Stromal cell of bone marrow (primary cell): ENCODE measurements at places on chromosomes 1 and 21.
A peak's percentile ranks its signal among the peaks of the same experiment; 100 is the strongest.

DNA sequence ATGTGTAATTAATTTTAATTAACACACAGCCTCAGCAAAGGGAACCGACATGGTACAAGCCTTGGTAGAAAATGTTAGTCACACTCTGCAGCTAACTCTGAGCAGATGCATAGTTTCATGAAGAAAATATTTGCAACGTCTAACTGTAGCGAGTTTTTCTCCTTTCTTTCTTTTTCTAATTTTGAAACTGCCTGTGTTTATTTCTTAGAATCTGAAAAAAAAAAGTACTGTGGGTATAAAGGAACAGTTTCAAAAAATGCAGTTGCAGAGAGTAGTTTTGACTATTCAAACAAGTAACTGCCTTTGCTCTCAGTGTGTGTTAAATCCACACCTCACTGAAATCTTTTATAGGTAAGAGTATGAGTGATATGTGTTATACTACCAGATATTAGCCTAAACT lies 149.9 kb upstream of the C1orf105 start:
- no peak for DNase-seq

DNA sequence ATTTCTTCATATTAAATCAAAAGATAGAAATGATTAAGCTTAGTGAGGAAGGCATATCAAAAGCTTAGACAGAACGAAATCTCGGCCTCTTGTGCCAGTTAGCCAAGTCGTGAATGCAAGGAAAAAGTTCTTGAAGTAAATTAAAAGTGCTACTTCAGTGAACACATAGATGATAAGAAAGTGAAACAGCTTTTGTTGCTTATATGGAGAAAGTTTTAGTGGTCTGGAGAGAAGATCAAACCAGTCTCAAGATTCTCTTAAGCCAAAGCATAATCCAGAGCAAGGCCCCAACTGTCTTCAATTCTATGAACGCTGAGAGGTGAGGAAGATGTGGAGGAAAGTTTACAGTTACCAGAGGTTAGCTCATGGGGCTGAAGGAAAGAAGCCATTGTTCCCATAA lies 88.4 kb downstream of the ADGRL2 start:
- no peak for DNase-seq

GRCh38 chr1:246147524-246148461 lies 359.3 kb downstream of the SMYD3 start:
- DNase-seq = no peak

DNA sequence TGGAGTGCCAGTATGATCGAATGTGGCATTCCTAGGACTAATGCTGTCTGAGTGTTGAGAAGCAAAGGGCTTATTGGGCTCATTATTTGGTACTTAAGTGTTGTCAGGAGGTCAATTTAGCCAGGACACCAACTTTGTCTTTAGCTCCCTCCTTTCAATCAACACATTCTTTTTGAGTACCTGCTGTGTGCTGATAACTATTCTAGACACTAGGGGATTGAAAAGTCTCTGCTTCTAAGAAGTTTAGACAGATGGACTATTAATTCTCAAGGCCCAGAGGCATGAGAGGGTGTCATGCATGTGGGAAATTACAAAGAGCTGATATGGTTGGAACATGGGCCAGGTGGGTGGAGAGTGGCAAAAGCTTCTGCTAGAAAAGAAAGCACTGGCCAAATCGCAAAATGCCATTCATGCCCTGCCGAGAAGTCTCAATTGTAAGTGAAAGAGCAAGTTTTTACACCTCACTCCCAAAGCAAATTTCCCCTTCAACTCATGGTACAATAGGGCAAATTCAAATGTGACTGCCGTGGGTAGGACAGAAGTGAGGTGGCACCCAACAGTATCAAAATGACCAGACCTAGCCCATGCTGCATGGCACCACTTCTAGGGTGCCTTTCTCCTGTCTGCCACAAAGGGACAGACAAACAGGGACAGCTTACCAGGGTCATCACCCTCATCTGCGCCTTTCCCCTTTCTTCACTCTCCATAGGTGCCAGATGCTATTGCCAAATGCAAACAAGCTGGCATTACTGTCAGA lies 53.6 kb upstream of the LAX1 start:
- DNase-seq = no peak

DNA sequence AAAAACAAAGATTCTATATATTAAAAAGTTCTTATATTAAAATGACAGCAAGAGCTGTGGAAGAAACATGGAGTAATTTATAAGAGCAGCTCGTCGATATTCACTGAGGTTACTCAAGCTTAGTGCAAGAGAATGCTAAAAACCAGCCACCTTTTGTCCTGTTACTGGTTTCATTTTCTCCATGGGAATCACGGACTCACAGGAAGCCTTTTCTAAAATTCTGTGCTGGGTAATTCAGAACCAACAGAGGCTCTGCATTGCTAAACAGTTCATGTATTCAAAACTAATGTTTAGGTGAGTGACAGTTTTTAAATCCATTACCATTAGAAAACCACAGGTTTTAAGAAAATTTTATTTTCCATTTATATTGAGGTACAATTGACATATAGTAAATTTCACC lies 147.8 kb upstream of the MAP1LC3C start:
- peak; percentile 0 for DNase-seq
